ENCODE measurements at places on chromosomes 5 and 9.

DNA sequence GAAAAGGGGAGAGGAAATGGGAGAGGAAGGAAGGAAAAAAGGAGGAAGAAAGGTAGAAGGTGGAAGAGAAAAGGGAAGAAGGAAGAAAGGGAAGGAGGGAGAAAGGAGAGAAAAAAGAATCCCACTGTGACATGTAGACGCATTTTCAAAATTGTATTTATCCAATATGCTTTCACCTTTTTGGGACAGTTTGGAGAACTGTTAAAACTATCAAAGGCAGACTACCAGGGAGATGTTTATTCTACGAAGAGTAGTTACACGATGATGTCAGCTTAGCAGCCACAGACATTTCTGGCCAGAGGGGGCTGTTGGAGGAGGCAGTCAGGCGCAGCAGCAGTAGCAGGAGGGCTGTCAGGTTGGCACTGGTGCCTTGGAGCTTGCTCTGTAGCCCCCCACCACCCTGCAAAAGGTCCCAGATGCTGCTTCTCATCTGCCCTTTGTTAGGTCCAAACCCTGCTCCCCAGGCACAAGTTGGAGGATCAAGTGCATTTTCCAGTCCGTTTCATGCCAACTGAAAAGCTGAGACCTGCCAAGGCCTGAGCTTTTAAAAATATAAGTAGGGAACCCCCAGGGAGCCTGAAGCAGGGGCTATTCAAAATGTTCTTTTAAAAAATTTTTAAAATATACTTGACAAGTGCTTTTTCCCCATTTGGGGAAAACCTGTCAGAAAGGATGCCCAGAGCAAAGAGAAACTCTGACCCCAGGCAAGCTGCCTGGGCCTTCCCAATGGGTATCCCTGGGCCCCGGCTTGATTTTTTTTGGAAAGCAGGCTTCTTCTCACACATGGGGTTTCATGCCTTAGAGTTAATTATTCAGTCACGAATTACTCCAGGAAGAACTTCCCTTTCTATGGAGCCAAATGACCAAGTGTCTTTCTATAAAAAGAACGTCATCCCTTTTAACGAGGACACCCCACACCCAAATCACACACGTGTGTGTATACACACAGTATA, 203.3 kb downstream of the SLIT3 start:
- DNase-seq, result no peak

DNA sequence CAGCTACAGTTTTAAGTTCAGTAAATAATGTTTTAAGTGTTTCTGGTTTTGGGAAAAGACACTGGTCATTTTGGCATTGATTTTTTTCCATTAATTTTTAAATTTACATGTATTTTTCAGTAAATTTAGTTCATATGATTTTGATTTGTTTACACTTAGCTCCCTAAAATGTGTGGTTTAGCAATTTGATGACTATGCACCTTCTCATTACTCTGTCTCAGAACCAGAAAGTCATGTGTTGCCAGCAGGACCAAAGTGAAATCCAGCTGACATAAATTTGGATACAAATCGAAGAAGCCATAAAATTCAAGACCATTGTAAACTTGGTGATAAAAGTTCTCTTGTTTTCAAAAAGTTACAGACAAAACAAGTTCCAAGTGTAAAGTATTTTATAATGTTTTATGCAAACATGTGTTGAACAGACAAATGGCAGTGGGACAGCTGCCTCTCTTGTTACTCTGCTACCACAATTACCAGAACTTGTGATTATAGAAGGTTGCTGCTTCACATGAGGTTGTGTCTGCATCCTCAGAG, 354.8 kb downstream of the NR2F1-AS1 start:
- no peak for DNase-seq

DNA sequence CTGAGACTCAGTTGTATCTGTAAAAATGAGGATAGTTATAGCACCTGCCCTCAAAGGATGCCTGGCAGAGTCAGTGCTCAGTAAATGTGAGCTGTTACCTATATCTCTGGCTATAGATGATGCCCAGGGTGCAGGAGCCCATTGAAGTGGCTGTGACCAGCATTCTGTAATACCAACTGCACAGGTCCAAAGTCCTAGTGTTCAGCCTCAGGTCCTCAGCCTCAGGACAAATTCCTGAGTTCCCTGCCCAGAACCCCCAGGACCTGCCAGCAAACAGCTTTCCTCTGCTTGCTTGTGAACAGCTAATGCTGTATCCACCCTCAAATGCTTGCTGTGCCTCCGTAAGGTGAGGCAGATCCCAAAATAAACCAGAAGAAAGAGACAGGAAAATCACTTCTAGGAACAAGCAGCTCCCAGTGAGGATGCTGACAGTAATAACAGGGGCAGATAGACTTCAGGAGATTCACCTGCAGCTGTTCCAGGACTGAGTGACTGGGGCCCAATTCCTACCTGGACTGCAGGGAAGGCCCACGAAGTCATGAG, 80.8 kb downstream of the SIL1 start:
- no peak for DNase-seq

DNA sequence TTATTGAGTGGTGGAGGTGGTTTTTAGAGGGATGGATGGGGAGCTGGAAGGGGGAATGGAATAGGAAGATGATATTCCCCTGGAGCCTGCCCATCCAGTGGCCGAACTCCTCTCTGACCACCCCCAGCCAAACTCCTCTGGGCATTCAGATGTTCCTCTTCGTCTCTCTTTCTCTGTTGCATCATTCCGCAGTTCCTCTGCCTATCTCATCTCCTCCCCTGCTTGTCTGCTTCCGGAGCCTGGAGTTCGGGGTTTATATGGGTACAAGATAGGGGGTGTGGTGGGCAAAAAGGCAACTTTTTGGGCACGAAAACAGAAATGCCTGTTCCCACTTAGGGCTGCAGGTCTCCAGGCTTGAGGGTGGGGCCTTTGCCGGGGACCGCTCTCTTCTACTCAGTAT, 12.2 kb upstream of the CDK5RAP2 start:
- no peak for DNase-seq

DNA sequence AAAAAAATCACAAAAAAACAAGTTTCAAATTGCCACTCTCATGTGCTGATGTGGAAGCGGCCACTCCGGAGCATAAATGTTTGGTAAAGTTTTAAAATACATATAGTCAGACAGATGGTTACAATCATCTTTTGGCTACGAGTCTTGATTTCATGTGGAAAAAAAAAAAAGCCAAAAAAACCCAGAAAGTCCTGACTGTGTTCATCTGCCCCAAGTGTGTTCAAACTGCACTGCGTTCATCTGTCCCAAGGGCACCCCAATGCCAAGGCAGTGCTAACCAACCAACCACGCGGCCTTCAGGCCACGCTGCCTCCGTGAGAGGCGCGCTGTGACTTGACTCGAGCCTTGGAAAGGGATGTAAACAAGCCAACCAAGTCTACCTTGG, 127.1 kb downstream of the MYO10 start:
- no peak for DNase-seq

GRCh38 chr5:40762705-40763104, 6.9 kb upstream of the TTC33 start:
- DNase-seq, result no peak

- DNase-seq, result no peak
Measured at GRCh38 chr9:36929350-36929675, 104.8 kb downstream of the PAX5 start.

GRCh38 chr9:110950041-110950645, 88.1 kb downstream of the LPAR1 start:
- DNase-seq, result no peak

- no peak for DNase-seq
Measured at GRCh38 chr5:150044329-150044681, 42.0 kb downstream of the CSF1R start.

- DNase-seq, result no peak
Measured at GRCh38 chr9:91374939-91375338, 13.2 kb upstream of the AUH start.

DNA sequence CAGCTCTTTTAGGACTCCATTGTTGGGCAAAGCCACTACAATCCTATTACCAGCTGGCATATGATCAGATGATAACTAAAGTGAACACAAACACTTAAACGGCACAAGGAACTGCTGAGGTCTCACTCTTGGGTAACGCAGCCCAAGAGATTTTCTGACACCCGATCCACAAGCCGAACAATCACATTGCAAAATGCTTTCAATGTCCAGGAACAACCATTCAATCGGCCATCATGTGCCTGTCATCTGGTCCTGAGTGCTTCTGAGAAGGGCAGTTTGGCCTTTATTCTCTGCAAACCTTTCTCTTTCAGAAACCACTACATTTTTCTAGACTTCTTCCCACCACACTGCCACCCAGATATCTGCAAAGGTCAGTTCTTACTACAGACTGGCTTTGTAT, 283.1 kb downstream of the GLIS3 start:
- DNase-seq, result no peak

DNA sequence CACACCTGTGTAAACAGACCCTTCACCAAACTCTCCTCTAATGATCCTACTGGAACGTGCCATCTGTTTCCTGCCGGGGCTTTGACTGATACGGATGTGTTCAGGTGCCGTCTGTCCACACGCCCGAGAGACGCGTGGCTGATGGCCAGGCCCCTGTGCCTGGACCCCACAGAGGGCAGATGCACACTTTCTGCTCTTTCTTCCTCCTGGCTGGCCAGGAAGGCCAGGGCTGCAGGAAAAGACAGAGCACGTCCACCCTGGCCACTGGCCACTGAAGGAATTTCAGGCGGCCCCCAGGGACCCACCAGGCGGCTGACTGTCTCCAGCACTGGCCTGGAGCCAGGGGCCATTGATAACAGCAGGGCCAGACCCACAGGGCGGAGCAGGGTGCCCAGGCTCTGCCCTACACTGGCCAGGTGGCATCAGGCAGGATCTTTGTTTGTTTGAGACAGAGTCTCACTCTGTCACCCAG, 3.6 kb upstream of the ENG start:
- DNase-seq, result no peak

DNA sequence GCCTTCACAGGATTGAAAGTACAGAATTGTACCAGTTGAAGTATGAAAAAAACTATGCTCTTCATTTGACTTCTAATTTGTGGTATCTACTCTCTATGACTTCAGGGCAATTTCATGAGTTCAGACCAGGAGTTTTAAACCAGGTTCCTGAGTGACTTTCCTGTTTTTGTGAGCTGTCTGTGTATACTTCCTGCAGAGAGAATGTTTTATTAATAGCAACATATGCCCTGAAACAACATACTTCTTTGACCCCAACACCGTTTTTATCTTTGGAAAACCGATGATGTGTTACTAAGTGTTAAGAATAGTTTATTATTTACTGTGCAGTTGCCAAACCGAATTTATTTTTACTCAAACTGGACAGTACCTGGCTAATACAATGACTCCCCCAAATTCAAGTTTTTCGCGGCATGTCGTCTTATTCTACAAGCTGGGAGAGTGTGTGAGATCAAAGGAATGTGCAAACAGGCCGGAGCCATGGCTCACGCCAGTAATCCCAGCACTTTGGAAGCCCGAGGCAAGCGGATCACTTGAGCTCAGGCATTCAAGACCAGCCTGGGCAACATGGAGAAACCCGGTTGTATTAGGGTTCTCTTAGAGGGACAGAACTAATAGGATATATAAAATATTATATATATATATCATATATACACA, 58.7 kb upstream of the ERBIN start:
- DNase-seq, result no peak

DNA sequence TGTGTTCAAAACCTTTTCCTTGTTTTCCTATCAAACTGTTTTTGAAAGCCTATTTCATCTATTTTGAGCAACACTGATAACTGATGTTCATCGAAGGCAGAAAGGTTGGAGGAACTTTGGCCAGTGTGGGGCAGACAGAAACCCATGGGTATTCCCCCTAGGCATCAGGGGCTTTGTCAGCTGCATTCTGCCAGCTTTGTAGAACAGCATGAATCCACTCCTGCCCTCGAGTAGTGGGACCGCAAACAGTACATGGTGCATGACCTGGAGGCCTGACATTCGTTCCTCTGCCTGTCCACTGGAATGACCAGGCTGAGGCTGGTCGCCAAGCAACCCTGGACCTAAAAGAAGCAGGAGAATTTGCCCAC, 22.7 kb downstream of the ARHGAP26 start:
- DNase-seq, result no peak

DNA sequence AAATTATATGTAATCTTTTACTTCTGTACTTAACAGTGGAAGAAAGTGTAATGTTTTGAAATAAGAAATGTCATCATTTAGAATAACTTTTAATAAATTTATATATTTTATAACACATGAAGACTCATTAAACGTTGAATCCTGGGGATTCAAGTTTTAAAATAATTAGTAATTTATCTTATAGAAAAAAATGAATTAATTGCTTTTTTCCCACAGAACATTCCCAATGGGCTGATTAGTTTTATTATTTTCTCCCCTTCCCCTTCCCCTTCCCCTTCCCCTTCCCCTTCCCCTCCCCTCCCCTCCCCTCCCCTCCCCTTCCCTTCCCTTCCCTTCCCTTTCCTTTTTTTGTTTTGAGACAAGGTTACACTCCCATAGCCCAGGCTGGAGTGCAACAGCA, 79.7 kb downstream of the MRPS30 start:
- no peak for DNase-seq
